ENCODE measurements at places on chromosomes 1 and 21.
A peak's percentile ranks its signal among the peaks of the same experiment; 100 is the strongest.

GRCh38 chr21:42746593-42747275, 93.3 kb downstream of the PDE9A start:
- peak; percentile 37 for DNase-seq

GRCh38 chr1:93869653-93870052, 9.4 kb downstream of the DNTTIP2 start:
- DNase-seq, result no peak

- no peak for DNase-seq
These were observed 10.2 kb downstream of the EEIG2 start for GRCh38 chr1:108570128-108570527.

- no peak for DNase-seq
These were observed 15.3 kb downstream of the ODR4 start for GRCh38 chr1:186390925-186391324.

DNA sequence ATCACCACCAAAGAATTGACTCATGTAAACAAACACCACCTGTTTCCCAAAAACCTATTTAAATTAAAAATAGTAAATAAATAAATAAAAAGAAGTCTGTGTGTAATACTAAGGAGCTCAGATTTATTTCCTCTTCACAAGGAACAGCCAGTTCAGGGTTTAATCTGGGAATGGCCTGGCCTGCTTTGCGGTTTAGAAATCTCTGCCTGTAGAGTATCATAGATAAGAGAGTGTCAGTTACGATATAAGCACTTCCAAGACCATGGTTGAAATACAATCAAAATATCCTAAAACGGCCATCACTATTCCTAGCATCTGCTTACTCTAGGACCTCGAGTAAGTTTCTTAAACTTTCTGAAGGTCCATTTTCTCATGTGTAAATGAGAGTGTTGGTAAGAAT, 274.4 kb downstream of the PLPP3 start:
- no peak for DNase-seq

GRCh38 chr1:16066245-16066644, 7.2 kb downstream of the FAM131C start:
- DNase-seq, result no peak

GRCh38 chr1:204929487-204930154, 59.0 kb downstream of the NFASC start:
- DNase-seq, result no peak

DNA sequence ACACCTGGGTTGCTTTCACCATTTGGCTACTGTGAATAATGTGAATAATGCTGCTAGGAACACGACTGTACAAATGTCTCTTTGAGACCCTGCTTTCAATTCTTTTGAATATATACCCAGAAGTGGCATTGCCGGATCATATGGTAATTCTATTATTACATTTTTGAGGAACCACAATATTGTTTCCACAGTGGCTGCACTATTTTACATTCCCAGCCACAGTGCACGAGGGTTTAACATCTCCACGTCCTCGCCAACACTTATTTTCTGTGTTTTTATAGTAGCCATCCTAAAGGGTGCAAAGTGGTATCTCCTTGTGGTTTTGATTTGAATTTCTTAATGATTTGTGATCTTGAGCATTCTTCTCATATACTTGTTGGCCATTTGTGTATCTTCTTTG, 15.7 kb downstream of the FHAD1 start:
- DNase-seq, result no peak

- peak; percentile 38 for DNase-seq
These were observed at the start of gene AVPR1B for GRCh38 chr1:206117151-206117948. AVPR1B (minus strand) TSS chr1:206117388; CDS start chr1:206116890, 498 bp downstream.

DNA sequence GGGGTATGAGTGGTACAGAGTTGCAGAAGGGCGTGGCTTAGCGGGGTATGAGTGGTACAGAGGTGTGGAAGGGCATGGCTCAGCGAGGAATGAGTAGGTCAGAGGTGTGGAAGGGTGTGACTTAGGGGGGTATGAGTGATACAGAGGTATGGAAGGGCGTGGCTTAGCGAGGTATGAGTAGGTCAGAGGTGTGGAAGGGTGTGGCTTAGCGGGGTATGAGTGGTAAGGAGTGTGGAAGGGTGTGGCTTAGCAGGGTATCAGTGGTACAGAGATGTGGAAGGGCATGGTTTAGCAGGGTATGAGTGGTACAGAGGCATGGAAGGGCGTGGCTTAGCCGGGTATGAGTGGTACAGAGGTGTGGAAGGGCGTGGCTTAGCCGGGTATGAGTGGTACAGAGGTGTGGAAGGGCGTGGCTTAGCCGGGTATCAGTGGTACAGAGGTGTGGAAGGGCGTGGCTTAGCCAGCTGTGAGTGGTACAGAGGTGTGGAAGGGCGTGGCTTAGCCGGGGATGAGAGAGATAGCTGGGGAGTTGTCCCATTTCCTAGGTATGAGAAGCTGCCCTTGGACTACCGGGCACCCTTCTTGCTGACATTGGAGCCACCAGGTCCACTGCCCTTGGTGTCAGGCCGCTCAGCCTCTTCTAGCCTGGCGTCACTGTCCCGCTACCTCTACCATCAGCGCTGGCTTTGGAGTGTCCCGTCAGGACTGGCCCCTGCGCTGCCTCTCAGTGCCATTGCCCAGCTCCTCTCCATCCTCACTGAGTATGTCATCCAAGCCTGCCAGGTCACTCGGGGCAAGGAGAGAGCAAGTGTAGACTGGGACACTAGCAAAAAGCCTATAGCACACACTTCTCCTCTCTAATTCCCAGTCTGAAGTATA, 29.8 kb downstream of the HYI start:
- DNase-seq, result no peak
